Right cardiac atrium (tissue), 5 donors: ENCODE measurements at places on chromosomes 6 and 20.

- no peak for DNase-seq
These were observed 23.2 kb downstream of the PLCB4 start for GRCh38 chr20:9092113-9092512.

DNA sequence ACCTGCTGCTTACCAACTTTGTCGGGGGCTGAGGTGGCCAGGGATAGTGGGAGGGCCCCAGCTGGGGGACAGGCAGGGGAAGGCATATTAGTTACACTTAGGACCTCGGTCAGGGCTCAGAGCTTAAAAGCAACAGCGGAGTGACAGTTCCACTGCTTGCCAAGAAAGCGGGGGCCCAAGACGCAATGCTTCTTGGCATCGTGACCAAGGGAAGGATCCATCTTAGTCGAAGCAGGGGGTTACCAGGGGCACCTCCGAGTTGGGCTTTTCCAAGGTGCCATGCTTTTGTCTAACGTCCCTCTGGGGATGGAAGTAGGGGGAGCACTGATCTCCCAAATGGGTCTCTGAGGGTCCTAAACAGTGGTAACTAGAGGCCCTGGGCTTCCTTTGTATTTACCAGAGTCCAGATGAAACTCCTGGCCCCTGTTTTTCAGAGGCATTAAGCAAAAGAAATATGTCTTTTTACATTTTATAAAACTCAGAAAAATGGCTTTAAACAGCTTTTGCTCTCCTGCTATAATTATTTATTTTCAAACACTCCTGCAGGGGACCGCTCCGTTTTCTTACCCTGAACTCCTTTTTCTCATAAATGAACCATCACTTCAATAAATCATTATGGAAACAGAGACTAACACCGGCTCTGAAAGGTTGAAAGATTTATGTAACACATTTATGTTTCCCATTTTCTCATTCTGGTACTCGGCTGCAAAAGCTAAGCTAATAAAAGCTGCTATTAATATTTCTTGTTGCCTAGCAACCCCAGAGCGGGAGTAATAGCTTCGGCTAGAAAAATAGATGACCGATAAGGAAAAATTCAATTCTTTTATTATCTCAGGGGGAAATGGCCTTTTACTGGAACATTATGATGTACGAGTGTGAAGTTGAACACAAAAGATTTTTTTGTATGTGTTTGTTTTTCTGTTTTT is 100.4 kb downstream of the TOX2 start:
- DNase-seq, result no peak

- DNase-seq, result peak; percentile 59
These were observed 96.2 kb upstream of the RSPO3 start for GRCh38 chr6:127022302-127022701.

DNA sequence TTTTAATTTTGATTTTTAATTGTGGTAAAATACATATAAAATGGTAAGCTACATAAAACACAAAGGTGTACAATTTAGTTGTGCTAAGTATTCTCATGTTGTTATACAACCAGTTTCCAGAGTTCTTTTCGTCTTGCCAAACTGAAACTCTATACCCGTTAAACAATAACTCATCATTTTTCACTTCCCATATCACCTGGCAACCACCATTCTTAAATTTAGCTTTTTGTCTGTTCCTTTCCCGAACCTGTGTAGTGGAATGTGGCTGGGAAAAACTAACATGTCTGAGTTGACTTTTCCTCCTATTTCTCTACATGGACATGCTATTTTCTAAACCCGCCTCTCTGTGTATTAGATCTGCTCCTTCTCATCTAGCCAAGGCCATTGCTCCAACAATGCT is 27.6 kb downstream of the RPRD1B start:
- DNase-seq, result no peak

DNA sequence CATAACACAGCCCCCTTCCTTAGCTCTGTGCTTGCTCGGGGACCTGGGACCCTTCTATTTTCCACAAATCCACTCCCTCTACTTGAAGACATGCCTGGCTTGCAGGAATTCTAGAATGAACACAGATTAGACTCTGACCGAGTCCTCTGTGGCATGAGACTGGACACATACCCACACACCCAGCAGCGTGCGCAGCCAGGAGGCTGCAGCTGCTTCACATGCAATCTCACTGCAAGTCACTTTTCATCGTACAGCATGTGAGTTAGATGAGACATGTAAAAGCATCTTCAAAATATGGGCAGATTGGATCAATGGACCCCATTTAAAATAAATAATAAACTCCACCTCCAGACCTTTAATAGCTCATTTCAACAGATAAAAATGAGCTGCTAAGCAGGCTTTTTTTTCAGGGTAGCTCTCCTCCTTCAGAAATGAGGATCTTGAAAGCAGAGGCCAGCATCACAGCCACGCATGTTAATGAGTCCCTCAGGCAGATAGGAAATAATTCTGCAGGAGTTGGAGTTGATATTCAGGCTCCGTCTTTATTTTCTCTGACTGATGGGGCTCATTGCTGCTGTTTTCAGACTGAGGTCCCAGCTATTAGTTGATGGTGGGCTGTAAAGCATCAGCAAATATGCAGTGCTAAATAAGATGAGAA is 215.1 kb upstream of the GGTLC1 start:
- no peak for DNase-seq

DNA sequence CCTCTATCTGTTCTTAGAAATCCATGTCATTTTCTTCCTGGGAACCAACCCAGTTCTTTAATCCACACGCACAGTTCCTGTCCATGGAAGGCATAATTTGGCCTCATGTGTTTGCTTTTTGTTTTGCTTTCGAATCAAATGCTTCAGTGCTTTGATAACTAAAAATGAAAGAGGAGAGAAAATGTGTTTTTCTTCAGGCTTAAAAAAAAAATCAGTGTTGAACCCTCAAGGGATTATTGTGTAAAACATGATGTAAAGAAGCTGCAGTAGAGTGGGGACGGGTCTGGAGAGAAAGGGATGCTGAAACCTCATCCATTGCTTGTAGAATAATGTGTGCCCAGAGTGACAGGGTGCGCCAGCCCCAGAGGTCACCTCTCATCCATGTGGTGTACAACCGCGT is 197.5 kb upstream of the JARID2 start:
- no peak for DNase-seq

GRCh38 chr6:79941489-79942151 is 5.7 kb downstream of the ELOVL4 start:
- no peak for DNase-seq

DNA sequence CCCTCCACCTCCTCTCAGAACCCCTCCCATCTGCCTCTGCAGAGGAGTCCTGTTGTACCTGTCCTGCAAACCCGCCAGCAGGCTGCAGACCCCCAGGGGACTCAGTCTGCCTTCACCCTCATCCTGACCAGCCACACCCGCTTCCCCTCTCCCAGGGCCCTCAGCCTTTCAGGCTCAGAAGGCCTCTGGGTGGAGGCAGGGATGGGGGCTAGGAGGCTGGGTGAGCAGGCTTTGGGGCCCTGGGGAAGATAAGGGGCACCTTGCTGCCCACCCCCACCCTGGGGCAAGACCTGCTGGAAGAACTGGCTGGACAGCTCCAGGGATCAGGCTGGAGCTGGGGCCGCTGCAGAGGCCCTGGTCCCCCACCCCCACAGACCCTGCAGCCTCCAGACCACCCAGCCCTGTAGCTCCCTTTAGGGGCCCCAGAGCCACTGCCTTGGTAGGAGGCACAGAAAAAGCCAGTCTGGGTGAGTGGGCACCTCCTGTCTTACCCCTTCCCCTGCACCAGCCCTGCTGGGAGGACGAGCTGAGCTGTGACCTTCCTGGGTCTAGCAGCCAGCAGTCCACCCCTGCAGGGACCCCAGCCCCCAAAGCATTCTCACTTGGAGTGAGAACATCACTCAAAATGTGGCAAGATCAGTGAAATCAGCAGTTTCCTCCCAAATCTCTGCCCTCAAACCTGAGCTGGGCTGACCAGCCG is 5.2 kb downstream of the TEAD3 start:
- no peak for DNase-seq

DNA sequence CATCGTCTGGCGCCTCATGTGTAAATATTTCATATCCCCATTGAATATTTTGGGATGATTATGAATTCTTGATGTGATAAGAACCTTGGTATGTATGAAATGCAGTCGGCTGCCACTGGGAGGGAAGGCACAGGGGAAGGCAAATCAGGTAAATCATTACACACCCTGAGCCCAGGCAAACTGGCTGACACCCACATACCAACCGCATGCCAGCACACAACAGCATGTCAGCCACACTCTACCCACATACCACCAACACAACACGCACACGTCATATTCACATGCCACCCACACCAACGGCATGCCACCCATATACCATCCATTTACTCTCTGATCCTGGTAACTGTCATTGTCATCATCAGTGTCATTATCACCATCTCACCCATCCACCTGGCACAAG is 28.3 kb upstream of the MDGA1 start:
- DNase-seq, result no peak

DNA sequence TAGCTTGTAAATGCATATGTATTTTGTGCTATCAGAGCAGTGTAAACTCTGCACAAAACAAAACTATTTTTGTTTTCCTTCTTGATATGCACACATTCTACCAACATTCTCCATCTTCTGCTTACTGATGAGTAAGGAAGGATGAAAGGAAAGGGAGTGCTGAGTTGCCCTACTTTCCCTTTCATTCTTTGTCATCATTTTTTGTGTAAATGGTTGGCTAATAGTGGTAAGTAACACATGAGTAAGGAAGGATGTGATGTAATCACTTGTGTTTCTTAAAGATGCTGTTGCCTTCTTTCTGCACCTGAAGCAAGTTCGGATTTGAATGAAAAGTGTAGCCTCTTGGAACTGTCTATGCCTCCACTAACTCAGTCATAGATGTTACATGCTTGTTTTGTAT is 4.6 kb upstream of the REV3L start:
- DNase-seq, result no peak
